IMR-90 (cell line): ENCODE measurements at places on chromosomes 12 and 14.

DNA sequence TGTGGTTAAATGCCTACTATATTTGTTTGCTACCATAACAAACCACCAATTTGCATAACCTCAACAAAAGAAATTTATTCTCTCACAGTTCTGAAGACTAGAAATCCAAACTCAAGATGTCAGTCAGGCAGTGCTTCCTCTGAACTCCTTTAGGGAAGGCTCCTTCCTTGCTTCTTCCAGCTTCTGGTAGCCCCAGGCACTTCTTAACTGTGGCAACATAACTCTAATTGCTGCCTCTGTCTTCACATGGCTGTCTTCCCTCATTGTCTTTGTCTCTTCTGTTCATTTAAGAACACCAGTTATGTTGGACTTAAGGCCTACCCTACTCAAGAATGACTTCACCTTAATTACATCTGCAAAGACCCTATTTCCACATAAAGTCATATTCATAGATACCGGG, 206.9 kb downstream of the SYT1 start:
- no peak for DNase-seq

GRCh38 chr14:25501749-25502148, 451.8 kb upstream of the STXBP6 start:
- no peak for DNase-seq

- DNase-seq = no peak
These were observed 142.8 kb downstream of the LRFN5 start for GRCh38 chr14:41749429-41749828.

GRCh38 chr14:85895603-85896002, 365.7 kb downstream of the FLRT2 start:
- no peak for DNase-seq

- DNase-seq = no peak
These were observed 2.9 kb downstream of the DUSP16 start for GRCh38 chr12:12559719-12560296.

GRCh38 chr12:13326076-13326475, 129.6 kb downstream of the EMP1 start:
- DNase-seq = no peak

DNA sequence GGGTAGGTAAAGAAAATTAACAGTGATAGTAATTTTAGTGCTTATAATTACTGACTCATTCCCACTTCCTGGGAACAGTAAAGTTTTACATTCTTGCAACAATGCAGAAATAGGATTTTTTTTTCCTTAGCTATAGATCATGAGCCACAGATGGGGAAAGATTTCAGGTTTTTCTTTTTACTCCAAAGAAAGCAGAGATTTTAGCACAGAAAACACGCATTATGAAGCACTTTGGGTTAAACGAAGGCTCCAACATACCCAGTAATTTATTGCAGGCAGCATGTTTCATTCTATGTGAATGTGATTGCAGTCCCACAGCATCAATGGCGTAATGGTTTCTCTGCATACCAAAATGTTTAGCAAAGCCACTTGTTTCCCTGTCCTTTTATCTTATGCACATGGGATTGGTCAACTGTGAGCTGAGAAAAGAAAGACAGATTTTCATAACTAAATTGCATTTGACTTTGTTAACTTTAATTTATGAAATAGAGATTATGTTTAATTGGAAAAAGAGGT, 124.6 kb upstream of the E2F7 start:
- DNase-seq = peak; percentile 89

DNA sequence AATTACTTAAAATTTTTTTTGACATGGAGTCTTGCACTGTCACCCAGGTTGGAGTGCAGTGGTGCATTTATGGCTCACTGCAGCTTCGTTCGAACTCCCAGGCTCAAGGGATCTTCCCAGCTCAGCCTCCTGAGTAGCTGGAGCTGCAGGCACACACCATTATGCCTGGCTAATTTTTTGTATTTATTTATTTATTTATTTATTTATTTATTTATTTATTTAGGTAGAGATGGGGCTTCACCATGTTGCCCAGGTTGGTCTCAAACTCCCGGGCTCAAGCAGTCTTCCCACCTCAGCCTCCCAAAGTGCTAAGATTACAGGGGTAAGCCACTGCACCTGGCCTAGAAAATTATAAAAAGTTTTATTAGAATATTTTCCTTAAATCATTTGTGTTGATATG, 73.6 kb downstream of the DACT1 start:
- no peak for DNase-seq
